ENCODE measurements at places on chromosomes 7 and 10.

GRCh38 chr10:92995509-92995908 is 65.1 kb upstream of the CYP26C1 start:
- no peak for DNase-seq

GRCh38 chr7:124887247-124887646 is 42.4 kb downstream of the POT1 start:
- DNase-seq: no peak

DNA sequence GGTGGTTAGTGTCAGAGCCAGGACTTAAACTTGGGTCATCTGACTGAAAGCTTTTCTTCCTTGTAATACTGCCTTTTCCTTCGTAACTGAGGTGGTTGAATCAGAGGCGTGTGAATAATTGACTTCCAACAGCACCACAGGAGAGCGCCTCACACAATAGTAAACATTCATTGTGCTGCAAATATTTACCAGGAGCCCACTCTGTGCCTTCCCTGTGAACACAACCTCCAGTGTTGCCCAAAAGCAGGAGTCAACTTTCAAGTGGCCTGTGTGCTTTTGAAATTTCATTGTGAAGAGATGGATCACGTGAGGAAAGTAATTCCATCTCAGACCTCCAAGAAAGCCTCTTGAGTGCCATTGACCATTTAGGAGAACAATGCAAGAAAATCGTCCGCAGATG is 60.2 kb downstream of the ADRA2A start:
- DNase-seq: no peak

DNA sequence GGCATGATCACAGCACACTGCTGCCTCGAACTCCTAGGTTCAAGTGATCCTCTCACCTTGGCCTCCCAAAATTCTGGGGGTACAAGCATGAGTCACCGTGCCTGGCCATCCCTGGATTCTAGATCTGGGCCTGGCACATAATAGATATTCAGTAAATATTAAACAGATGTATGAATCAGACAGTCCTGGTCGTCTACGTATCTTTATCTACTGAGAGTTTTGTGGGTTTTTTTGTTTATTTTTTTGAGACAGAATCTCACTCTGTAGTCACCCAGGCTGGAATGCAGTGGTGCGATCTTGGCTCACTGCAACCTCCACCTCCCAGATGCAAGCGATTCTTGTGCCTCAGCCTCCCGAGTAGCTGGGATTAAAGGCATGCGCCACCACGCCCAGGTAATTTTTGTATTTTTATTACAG is 24.3 kb upstream of the ITGB1 start:
- no peak for DNase-seq

- no peak for DNase-seq
Measured at GRCh38 chr10:76394707-76395042, 963.3 kb downstream of the LRMDA start.

- DNase-seq: no peak
Measured at GRCh38 chr10:130218181-130218641, 82.0 kb downstream of the GLRX3 start.

GRCh38 chr7:151436446-151437158 is 3.3 kb downstream of the CRYGN start:
- DNase-seq: no peak

- no peak for DNase-seq
Measured at GRCh38 chr10:114967071-114967470, 29.1 kb downstream of the TRUB1 start.

DNA sequence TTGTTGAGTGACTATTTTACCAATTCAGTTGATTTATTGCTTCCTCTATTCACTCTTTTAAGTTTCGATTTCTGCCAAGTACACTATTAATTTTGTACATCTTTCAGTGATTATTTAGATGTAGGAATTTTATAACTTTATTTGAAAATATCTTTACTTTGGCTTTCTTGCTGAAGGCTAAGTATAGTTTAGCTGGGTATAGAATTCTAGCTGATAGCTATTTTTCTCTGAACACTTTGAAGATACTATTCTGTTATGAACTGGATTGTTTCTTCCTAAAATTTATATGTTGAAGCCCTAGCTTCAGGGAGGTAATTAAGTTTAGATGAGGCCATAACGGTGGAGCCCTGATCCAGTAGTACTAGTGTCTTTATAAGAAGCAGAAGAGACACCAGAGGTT is 141.1 kb downstream of the LRMDA start:
- no peak for DNase-seq

GRCh38 chr10:8173866-8174243 is 119.4 kb downstream of the GATA3 start:
- DNase-seq: no peak

GRCh38 chr10:68955832-68956532 is at the start of gene DDX21:
Gene DDX21 (plus strand): TSS chr10:68956170. CDS start chr10:68956226, 56 bp downstream.
- DNase-seq: peak; percentile 70

DNA sequence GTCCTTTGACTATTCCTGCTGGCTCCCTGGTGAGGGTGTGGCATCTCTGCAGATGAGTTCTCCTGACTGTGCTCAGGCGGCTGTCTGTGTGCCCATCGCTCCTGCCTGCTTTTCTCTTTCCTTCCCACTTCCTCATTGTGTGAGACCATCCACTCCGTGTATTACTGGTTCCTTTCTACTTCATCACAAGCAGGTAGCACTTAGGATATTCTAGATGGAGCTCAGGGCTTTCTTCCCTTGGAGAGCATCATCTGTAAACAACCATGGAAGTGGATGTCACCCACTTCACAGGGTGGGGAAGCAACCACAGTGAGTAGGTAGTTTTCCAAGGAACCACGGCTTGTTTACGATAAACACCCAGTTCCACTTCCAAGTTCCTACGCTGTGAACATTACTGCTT is 15.7 kb downstream of the DNAJB6 start:
- DNase-seq: no peak

DNA sequence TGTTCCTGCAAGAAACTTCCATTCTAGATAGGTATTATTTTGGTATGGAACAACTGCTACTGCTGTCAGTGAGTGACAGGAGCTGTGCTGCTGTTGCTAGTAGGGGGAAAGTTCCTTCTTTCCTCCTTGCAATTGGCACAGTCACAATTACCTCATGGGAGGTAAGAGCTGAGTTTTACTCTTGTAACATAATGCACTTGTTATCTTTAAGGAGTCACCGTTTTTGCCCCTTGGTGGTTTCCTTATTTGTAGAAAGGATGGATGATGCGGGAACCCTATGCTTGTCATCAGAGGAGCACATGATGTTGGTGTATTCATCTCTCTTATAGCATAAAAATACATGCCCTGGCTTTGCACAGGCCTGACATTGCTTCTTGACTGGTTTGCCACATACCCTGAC is 234.7 kb upstream of the NPY start:
- no peak for DNase-seq

- no peak for DNase-seq
Measured at GRCh38 chr10:350981-351501, 215.8 kb downstream of the ZMYND11 start.

DNA sequence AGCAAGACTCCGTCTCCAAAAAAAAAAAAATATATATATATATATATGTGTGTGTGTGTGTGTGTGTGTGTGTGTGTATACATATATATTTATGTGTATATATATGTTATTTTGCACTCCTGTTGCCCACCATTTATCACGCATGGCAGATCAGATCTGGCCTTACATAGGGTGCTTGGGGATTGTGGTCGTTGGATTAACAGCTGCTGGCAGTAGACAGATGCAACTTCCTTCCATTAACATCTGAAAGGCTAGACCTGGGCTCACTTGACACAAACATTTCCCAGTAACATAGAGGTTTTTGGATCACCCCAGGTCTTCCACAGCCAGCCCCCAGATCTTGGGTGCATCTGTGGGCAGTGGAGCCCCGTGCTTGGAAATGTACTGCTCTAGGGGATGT is 40.8 kb upstream of the DLD start:
- DNase-seq: no peak

DNA sequence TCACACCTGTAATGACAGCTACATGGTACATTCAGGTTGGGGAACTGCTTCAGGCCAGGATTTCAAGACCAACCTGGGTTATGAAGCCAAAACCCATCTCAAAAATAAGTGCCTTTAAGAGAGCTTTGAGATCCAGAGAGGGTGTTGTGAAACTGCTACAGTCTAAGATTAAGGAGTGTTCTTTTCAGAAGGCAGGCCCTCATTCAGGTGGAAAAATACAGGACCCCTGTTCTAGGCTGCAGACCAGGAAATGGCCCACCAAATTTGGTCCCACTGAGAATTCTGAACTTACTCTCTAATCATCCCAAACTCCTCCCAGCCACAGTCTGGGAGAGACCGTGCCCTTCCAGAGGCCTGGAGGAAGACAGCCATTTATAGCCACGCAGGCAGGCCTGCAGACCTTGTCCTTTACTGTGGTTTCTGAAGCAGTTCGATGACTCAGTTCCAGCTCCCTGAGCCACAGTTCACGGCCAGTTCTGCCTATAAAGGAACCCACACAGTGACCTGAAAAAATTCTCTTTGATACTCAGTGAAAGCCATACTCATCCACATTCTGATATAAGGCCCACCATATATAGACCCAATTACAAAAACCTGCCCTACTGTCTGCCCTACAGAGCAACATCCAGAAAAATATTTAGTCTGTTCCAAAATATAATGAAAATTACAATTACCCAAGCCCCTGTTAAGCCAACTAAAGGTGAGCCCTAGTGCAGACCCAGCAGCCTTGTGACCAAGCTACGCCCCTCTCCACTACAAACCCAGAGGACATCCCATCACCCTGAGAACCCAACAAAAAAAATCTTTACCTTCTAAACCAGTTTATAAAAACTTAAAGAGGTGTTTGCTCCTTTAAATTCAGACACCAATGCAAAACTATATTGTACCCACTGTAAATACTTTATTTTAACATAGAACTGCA is 21.2 kb downstream of the ZNF680 start:
- no peak for DNase-seq

- no peak for DNase-seq
Measured at GRCh38 chr10:122185643-122186042, 85.5 kb upstream of the BTBD16 start.

DNA sequence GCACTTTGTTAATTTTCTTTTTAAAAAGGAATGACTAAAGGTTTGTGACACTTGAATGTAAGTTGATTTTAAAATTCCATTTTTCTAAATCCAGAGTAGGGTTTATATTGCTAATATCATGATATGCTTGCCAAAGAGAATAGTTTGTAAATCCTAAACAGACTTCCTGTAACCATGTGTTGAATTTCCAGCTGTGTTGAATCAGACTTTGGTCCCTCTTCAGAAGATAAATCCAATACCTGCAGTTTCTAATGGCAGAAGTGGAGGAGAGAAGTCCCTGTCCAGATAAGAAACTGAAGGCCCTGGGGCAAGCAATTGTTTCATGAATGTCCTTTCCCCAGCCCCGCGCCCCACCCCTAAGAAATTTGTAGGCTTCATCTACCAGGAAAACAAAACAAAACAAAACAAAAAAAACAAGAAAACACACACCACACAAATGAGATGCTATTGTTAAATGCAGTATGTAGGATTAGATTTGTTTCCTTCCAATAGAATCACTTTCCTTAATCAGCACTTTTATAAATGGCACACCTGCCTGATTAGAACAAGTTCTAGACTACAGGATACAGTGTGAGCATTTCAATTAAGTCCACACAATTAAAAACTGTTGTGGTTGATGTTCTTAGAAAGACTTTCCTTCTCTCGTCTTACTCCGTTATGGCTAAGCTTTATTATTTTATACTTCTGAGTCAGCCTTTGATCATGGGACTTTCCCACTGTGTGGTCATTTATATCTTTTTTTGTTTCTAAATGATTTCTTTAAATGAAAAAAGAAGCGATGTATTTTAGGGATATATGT is 122.8 kb downstream of the KAT6B start:
- DNase-seq: no peak

DNA sequence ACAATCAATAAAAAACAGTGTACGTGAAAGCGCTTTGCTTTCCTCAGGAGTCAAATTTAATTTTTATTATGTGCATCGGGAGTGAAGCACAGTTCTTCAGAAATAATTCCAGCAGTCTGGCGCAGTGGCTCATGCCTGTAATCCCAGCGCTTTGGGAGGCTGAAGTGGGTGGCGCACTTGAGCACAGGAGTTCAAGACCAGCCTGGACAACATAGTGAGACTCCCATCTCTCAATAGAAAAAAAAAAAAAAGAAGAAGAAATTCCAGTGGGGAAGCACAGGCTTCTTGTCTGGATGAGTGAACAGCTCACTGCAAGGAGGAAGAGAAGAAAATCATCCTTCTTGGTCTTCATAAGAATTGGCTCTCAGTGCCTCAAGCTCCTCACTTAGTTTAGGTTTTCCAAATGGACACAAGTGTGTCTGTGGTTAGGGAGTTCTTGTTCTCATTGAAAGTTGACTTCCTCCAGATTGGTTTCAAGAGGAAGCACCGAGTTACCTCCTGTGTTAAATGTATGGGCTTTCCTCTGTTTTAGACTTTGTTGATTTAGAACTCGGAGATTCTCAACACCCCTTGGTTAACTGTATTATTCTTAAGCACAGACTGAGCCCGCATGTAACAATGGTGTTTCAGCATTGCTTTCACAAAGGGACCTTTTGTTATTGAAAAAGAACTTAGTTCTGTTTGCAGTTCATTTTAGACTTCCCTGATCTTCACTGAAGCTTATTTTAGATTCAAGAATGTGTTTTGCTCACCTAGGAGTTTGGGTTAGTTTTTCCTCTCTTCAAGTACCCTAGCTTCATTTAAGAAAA is 28.0 kb downstream of the LMTK2 start:
- no peak for DNase-seq

GRCh38 chr7:42115795-42116194 is 121.2 kb downstream of the GLI3 start:
- DNase-seq: no peak

GRCh38 chr10:112492736-112493135 is 45.7 kb downstream of the VTI1A start:
- DNase-seq: no peak

GRCh38 chr10:11439523-11440053 is 171.9 kb downstream of the USP6NL start:
- no peak for DNase-seq

DNA sequence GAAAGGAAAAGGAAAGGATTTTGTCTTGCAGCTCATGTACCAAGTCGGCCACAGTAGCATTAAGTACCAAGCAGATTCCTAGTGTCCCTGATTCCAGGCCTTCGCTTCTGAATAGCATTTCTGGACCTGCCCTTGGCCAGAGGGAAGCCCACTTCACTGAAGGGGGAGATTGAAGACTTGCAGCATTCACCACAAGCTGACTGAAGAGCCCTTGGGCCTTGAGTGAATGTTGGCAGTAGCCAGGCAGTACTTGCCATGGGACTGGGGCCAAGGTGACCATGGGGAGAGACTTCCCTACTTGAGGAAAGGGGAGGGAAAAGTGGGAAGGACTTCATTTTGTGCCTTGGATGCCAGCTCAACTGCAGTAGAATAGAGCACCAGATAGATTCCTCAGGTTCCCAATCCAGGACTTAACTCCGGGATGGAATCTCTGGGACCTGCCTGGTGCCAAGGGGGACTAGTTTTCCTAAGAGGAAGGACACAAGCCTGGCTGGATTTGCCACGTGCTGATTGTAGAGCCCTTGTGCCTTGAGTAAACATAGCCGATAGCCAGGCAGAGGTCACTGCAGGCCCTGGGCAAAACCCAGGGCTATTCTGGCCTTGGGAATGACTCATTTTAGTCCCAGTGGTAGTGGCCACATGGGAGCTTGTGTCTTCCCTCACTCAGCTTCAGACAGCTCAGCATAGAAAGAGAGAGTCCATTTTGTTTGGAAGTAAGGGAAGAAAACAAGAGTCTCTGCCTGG is 141.7 kb upstream of the KCND2 start:
- no peak for DNase-seq

Data from SIG-M5 (cell line).